ENCODE measurements at places on chromosomes 1 and 21. TPM values are rescaled to one million over a fixed set of nuclear protein-coding genes. Genes with fewer than 3 reads are reported as not detected.
A peak's percentile ranks its signal among the peaks of the same experiment; 100 is the strongest.

Gene PERM1
- 3.1 TPM for total RNA-seq

DNA sequence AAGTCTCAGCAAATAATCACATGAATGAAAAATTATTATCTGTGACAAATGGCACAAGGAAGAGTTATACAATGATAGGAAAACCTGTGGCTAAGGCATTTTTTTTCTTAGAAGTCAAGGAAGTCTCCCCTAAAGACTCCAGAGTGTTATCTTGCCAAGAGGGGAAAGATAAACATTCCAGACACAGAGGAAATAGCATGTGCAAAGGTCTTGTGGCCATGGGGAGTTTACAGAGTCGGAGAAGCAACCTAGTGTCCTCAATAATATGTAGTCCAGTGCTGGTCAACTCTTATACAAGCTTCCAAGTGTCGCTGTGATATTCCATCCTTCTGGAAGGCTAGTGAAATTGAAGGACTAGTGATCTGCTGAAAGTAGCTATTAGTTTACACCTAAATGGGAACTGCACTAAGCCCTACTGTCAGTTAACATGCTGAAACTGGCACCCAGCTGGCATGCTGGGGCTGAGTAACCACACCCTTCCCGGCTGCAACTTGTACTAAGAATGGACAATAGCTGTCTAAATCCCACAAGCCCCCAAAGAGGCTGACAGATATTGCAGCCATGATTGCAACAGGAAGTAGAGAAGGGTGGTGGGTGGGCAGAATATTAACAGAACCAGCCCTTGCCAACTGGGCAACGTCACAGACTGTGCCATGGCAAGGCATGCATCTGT, 11.5 kb upstream of the ATP1B1 start:
- no peaks in the 10 kb centered on the region for H3K36me3 ChIP-seq
- no peak for DNase-seq
- H3K27me3 ChIP-seq, result no peaks in the 10 kb centered on the region
- H3K27ac ChIP-seq, result no peak overlapping the region
- H3K4me3 ChIP-seq, result no peak overlapping the region

Gene CFHR3
- 1.2 TPM for total RNA-seq

DNA sequence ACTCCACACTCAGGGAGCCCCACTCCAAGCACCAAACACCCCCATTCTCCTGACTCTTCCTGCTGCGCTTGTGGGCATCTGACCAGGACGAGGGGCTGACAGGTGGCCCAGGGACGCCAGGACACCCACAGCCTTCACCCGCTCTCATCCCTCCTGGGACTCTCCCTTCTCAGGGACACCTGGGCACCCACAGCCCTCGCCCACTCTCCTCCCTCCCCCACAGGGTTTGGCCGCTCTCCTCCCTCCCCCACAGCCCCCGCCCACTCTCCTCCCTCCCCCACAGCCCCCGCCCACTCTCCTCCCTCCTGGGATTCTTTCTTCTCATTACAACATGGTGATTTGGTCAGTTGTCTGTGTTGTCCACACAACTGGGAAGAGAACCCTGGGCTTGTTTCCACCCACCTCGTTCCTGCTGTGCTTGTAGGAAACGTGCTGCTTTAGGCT, 43.4 kb downstream of the PRDM15 start:
- peaks cover 35% of the 10 kb centered on the region for H3K36me3 ChIP-seq
- H3K4me3 ChIP-seq, result no peak overlapping the region
- DNase-seq, result no peak
- no peaks in the 10 kb centered on the region for H3K27me3 ChIP-seq

Gene VHLL
- not detected for total RNA-seq

GRCh38 chr1:77283701-77284425, 2.0 kb downstream of the AK5 start:
- H3K27ac ChIP-seq, result no peak overlapping the region
- no peaks in the 10 kb centered on the region for H3K36me3 ChIP-seq
- no peak for DNase-seq
- H3K27me3 ChIP-seq, result peaks cover 16% of the 10 kb centered on the region
- H3K4me3 ChIP-seq, result no peak overlapping the region

Gene TP73
- total RNA-seq, result 0.71 TPM

- no peak overlapping the region for H3K27ac ChIP-seq
- H3K4me1 ChIP-seq, result no peaks in the 10 kb centered on the region
- no peak for DNase-seq
- H3K4me3 ChIP-seq, result no peak overlapping the region
- H3K36me3 ChIP-seq, result no peaks in the 10 kb centered on the region
These were observed 22.0 kb upstream of the UHMK1 start for GRCh38 chr1:162475539-162476185.

Gene CFAP141
- not detected for total RNA-seq

Gene ANKRD13C
- total RNA-seq, result 26.6 TPM

Gene PDZK1IP1
- total RNA-seq, result 0.09 TPM

DNA sequence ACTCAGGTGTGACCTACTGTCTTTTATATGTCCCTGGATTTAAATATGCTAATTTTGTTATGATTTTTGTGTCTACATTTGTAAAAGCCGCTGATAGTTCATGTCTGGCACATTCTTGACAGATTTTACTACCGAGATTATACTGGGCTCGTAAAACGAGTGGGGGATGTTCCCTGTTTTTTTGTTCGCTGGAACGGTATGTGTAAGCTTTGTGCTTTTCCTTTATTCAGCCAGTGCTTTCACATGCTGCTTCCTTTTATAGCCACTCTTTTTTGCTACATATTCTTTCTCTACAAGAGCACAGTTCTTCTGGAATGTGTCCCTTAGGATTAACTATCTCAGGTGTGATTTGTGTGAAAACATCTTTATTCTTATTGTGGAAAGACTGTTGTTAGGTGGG, 46.6 kb downstream of the ADARB1 start:
- peaks cover 12% of the 10 kb centered on the region for H3K4me1 ChIP-seq
- H3K36me3 ChIP-seq, result peaks cover 12% of the 10 kb centered on the region
- no peak overlapping the region for H3K27ac ChIP-seq
- no peak for DNase-seq

- DNase-seq, result peak; percentile 82
- H3K4me1 ChIP-seq, result peaks cover 16% of the 10 kb centered on the region
- peak within 1 kb of the TSS; percentile 52 for H3K4me3 ChIP-seq
These were observed at the start of gene G0S2 for GRCh38 chr1:209674957-209675564. Gene G0S2 (plus strand): TSS chr1:209675412. CDS start chr1:209675685, 273 bp downstream.

GRCh38 chr1:219365451-219365850, 191.8 kb downstream of the LYPLAL1 start:
- no peak overlapping the region for H3K4me3 ChIP-seq
- no peaks in the 10 kb centered on the region for H3K36me3 ChIP-seq
- no peak overlapping the region for H3K27ac ChIP-seq
- H3K4me1 ChIP-seq, result no peaks in the 10 kb centered on the region
- no peaks in the 10 kb centered on the region for H3K27me3 ChIP-seq

DNA sequence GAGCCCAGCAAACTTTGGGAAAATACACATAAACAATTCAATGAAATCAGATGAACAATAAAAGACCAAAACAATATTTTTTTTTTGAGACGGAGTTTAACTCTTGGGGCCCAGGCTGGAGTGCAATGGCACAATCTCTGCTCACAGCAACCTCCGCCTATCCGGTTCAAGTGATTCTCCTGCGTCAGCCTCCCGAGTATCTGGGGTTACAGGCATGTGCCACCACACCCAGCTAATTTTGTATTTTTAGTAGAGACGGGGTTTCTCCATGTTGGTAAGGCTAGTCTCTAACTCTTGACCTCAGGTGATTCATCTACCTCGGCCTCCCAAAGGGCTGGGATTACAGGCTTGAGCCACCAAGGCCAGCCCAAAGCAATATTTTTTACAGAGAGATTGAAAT, 1588.5 kb downstream of the BRINP3 start:
- DNase-seq, result no peak
- no peaks in the 10 kb centered on the region for H3K27me3 ChIP-seq
- H3K36me3 ChIP-seq, result no peaks in the 10 kb centered on the region
- no peak overlapping the region for H3K27ac ChIP-seq

GRCh38 chr1:229209816-229210215, 61.1 kb upstream of the RAB4A start:
- H3K4me3 ChIP-seq, result no peak overlapping the region
- H3K27me3 ChIP-seq, result no peaks in the 10 kb centered on the region
- H3K4me1 ChIP-seq, result peaks cover 12% of the 10 kb centered on the region
- H3K36me3 ChIP-seq, result no peaks in the 10 kb centered on the region

DNA sequence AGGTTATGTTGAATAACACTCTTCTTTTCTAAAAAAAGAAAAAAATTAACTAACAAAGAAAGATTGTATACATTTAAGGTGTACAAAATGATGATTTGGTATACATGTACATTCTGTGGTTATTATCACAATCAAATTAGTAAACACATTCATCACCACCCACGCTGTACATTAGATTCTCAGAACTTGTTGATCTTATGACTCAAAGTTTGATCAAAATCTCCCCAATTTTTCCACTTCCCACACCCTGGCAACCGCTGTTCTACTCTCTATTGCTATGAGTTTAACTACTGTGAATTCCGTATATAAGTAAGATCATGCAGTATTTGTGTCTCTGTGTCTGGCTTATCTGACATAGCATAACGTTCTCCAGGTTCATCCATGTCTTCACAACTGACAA, 469.5 kb upstream of the CHRM3 start:
- H3K27me3 ChIP-seq, result no peaks in the 10 kb centered on the region
- no peak for DNase-seq
- H3K4me3 ChIP-seq, result no peak overlapping the region
